A549 treated with ZK216348 at 1 μM for 4 hours (cell line): ENCODE measurements at places on chromosomes 16 and 17. TPM values are rescaled to one million over a fixed set of nuclear protein-coding genes. Genes with fewer than 3 reads are reported as not detected.

NOTUM gene
- 0.29 to 0.66 TPM (median 0.49 TPM) in 4 of 5 replicates, not detected in the other for total RNA-seq

TBX21 gene
- 0.13 to 0.15 TPM in 2 of 5 replicates, not detected in the others for total RNA-seq

SYT17 gene
- 10.7 to 15.4 TPM (median 12.7 TPM) in 5 replicates for total RNA-seq

TP53TG3 gene
- 0.39 to 0.70 TPM (median 0.55 TPM) in 3 of 5 replicates, not detected in the others for total RNA-seq

CDH1 gene
- total RNA-seq = 3.5 to 7.8 TPM (median 5.0 TPM) in 5 replicates
